ENCODE measurements at places on chromosomes 7 and 10.

- peak; percentile 44 for DNase-seq
Measured at GRCh38 chr10:94546901-94547185, 1.3 kb downstream of the HELLS start.

GRCh38 chr7:91598791-91599190 is 281.7 kb downstream of the MTERF1 start:
- DNase-seq: no peak

DNA sequence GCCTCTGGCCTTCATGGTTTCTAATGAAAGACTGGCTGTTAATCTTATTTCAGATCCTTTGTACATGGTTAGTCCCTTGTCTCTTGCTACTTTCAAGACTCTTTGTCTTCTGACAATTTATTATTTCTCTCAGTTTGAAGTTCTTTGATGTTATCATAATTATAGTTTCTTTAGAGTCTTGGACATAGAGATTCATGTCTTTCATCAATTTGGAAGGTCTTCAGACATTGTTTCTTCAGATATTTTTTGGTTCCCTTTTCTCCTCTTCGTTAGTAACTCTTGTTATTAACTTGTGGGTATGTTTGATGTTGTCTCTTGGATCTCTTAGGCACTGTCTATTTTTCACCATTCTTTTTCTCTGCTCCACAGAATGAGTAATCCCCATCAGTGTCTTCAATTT is 8.7 kb downstream of the ZNF37A start:
- no peak for DNase-seq

- DNase-seq: no peak
Measured at GRCh38 chr10:2777666-2778355, 289.5 kb upstream of the PFKP start.

DNA sequence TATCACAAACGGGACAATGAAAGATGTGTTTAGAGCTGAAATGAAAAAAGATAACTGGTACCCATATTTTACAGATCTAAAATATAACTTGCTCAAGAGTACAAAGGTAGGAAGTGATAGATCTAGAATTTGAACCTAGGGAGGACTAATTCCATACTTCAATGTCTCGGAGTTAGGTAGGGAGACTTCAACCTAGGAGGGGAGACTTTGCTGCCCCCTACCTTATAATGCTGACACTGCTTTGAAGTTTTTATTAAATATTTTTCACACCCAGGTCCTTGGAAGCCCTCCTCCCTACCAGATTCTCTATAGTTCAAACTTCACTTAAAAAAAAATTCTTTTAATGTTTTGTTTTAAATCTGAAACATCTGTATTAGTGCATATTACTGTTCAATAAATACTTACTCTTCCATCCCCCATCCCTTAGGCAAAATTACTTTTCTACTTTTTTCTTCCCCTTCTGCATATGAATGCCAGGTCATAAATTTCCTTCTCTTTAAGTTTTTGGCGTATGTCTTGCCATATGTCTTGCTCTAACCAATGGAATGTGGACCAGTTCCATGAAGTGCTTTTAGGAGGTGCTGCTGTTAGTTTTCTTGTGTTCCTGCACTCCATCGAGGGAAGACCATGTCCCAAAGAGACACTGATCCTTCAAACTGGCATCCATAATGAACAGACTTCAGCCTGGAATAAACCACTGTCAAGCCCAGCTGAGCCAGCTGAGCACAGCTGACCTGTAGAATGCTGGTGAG is 57.8 kb downstream of the MICU1 start:
- peak; percentile 3 for DNase-seq

GRCh38 chr7:146713205-146713604 is 596.6 kb downstream of the CNTNAP2 start:
- no peak for DNase-seq

DNA sequence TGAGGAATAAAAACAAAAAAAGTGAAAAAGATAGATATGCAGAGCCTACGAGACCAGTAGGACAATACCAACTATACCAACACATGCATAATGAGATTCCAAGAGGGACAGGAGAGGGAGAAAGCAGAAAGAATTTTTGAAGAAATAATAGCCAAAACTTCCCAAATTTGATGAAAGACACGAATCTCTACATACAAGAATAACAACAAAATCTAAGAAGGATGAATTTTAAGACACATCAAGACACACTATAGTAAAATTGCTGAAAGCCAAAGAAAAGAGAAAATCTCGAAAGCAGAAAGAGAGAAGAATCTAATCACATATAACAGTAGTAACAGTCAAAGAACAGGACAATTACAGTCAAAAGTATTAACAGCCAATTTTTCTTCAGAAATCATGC is 7.5 kb upstream of the MAT1A start:
- DNase-seq: no peak

GRCh38 chr10:87740254-87740655 is 77.8 kb downstream of the ATAD1 start:
- DNase-seq: peak; percentile 92

DNA sequence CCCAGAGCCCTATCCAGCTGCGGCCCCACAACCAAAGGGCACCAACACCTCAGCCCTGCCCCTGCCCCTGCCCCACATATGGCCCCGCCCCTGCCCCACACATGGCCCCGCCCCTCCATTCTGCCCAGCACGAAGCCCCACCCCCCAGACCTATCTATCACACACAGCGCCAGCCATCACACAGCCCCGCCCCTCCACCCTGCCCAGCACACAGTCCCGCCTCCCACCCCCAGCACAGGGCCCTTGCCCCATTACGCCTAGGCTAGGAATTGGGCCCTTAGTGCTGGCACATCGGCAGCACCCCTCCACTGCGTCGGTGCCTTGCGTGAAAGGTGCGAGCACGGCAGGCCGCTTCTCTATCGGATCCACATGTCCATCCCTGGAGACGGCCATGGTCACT is 126.8 kb downstream of the MAD1L1 start:
- no peak for DNase-seq

DNA sequence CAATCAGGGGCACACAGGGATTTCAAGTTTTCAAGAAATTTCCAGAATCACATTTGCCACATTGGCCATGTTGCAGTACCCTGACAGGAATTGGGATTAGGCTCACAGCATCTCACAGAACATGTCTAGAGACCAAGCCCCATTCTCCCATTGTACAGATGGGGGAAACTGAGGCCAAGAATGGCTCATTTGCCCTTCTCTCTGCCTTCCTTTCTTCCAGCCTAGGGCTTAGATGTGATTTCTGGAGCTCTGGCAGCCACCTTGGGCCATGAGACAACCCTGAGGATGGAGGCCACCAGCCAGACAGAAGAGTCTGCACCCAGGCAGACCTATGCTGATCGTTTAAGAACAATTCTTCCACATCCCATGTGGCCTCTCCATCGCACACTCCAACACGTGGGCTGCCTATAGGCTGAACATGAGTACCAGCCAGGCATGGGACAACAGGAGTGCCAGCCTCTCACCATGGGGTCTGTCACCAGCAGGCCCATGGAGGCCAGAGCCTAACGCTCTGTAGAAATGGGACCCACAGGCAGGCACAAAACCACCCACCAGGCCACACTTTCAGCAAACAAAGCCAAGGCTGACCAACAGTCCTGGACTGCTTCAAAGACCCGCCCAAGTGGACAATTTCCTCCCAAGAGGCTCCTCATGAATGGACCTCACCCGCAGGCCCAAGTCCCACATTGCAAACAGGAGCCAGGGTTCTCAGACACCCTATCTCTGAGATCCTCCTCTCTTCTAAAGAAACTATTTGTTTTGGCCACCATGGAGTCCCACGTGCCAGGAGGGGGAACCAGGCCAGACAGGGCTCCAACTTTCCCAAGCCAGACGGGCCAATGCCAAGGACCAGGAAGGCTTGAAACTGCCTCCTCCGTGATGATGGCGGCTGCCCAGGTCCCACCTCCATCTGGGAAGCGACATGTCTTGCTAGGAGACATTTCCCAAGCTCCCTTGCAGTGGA is 20.7 kb downstream of the PDGFA start:
- DNase-seq: no peak

DNA sequence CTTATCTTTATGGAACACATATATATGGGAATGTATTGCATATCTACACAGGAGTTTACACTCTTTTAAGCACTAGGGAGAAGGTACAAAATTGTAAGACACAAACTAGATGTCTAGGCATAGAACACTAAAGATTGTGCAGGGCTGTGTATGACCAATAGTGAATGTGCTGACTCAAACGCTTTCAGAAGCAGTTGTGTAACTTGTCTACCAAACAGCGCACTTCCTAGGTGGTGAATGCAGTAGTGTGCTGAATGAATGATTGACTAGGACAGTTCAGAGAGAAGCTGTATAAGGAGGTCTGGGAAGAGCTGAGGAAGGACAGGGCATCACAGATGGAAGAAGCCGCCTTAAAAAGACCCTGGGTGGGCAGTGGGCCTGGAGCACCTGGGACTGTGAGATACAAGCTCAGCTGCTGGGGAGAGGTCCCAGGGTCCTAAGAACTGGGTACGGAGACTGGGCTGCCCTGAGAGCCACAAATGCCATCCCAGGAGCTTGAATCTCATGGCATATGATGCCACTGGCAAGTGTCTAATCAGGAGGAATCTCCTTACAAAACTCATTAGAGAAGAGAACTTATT is 14.2 kb downstream of the CLRN3 start:
- DNase-seq: no peak

DNA sequence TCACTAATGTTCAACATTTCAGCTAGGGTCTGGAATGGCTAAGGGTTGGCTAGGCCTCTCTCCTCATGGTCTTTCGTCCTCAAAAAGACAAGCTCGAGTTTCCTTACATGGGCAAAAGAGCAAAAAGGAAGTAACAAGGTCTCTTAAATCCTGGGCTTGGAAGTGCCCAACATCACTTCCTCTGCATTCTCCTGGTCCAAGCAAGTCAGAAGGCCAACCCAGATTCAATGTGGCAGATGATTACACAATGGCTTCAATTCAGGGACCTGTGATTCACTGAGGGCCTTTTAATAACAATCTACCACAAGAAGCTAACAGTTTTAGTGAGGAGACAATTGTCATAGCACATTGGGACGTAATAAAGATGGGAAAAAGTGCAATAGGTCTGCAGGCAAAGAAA is 4.4 kb upstream of the NUP205 start:
- DNase-seq: no peak

- peak; percentile 64 for DNase-seq
Measured at GRCh38 chr7:70647801-70648498, 484.0 kb upstream of the GALNT17 start.

GRCh38 chr10:46326971-46327370 is 40.2 kb downstream of the ANTXRL start:
- DNase-seq: no peak

DNA sequence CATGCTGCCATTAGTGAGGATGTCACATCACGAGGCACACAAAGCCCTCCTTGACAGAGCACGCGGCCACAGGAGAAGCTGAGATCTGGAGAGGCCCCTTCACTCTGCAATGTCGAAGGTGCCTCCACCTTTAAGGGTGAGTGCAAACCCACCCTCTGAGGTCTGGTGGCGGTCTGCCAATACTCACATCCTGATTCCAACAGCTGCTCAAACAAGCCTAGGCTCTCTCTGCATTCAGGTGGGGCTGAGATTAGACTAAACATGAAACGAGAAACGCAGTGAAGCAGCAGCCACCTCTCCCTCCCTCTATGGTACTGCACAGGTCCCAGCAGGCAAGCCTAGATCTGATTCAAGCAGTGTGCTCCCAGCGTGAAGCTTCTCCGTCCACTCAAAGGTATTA is 151.8 kb downstream of the TCERG1L start:
- DNase-seq: no peak

DNA sequence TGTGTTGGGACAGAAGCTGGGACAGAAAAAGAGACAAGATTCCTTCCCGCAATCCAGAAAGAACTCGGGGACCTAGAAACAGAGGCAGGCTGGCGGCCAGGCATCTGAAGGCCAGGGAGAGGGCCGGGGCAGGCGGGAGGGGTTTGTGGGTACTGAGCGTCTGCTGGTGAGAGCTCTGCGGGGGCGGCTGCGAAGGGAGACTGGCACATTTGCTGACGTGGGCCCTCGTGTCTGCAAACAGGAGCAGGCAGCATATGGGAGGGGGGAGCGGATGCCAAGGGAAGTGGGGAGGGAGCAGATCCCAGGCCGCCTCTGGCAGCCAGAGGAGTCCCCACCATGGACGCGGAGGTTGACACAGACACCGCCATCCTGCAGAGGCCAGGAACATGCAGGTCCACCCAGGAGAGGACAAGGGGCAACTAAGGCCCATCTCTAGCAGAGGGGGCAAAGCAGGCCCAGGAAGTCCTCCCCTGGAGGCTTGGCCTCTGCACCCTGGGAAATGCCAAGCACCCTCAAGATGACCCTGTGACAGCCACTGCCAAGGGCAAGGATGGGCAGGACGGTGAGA is 32.2 kb downstream of the KCNH2 start:
- no peak for DNase-seq

GRCh38 chr7:55309040-55309991 is 55.8 kb upstream of the LANCL2 start:
- DNase-seq: no peak

Data from fibroblast of mammary gland (primary cell).